Fibroblast of skin of back (primary cell): ENCODE measurements at places on chromosomes 6 and 20.
A peak's percentile ranks its signal among the peaks of the same experiment; 100 is the strongest.

GRCh38 chr6:91941838-91942237, 1355.0 kb upstream of the MAP3K7 start:
- no peak for DNase-seq

DNA sequence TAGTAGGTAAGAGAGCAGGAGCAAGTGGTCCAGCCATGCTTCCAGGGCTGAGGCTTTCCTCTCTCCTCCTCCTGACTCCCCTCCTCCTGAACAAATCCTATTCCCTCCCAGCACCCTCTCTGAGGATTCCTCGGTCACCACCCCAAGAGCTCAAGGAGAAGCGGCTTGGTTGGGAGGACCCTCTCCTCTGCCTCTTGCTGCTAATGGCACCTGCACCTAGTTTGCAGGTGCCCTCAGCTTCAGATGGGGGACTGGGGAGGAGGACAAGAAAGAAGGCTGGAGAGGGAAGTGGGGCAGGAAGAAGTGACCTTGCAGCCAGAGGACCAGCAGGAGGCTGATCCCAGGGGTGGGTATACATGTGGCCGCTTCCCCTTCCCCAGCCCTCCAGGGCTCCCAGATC, 17.5 kb downstream of the NCR2 start:
- DNase-seq: no peak

GRCh38 chr6:44771647-44772415, 384.3 kb downstream of the CDC5L start:
- DNase-seq: no peak

GRCh38 chr6:42935322-42935721, 6.0 kb downstream of the CNPY3 start:
- no peak for DNase-seq

DNA sequence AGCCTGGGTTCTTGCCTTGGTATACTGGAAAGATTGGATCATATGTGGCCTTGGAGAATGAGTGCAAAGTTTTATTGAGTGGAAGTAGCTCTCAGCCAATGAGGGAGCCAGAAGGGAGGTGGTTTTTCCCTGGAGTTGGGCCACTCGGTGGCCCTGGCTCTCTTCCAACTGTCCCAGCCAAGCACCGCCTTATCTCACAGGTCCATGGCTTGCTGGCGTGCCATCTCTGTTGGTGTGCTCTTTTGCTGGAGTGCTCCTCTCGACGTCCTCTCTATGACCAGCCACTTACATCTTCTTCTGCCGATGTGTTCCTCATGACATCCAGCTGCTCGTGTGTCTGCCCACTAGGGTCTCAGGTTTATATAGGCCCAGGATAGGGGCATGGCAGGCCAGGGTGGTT, 505.9 kb upstream of the SYNCRIP start:
- DNase-seq: no peak

GRCh38 chr20:14984768-14985622, 647.6 kb upstream of the FLRT3 start:
- DNase-seq: no peak

DNA sequence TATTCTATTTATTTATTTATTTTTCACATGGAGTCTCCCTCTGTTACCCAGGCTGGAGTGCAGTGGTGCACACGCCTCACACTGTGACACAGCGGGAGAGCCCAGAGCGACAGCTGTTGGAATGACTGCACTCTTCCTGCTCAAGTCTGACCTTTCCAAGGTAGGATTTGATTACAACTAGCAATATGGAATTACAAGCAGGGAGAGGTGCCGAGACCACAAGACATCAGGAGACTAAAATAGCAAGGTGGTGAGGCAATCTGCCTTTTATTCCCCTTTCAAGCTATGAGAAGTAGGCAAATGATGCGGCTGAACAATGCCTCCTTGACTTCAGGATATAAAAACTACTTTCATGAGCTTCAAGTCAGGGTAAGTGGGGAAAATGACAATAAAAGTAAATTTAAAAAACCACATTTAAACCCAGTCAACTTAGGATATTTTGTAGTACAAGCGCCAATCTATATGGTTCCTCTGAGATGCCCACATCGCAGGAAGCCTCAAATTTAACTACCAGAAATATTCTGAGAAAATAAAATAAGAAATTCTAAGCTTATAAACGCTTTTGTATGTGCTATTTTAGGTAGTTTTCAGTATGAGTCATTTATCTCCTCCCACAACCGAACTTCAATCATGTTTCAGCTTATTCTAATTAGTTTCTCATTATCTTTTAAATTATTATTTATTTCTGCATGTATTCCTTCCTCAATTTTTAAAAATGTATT, 146.9 kb upstream of the SGK1 start:
- DNase-seq: peak; percentile 71

- DNase-seq: peak; percentile 61
These were observed 6.0 kb upstream of the TRIM26 start for GRCh38 chr6:30219244-30219643.

DNA sequence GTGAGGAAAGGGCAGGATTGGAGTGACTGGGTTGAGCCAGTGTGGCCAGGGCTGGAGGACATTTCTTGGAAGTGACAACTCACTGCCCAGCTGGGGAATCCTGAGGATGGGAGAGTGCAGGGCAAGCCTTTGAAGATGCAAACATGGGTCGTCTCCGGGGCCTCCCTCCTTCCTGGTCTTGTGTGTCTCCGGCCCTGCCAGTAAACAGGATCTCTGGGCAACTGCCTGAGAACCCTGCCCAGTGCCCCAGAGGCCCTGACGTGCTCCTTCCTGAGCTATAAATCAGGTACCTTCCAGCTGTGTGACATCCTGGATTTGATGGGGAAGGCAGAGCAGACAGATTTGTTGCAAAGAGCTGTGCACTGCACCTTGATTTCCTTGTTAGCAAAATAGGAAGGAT, 12.9 kb upstream of the TCF15 start:
- no peak for DNase-seq

GRCh38 chr20:3670511-3670910, 7.3 kb upstream of the GFRA4 start:
- peak; percentile 34 for DNase-seq

DNA sequence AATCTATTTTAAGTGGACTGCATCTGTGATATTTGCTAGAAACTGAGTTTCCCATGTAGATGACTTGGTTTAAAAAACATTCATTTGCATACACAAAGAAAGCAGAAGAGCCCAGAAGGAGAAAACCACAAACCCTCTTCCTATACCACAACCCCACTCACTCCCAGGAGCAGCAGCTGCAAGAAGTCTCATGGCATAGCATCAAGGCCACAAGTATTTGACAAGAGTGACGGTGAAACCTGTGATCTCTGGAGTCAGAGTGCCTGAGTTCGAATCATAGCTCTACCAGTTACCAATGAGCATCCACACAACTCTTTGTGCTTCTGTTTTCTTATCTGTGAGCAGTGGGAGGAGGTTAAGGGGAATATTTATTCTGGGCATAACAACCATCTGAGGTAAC, 44.7 kb upstream of the SIRPG start:
- no peak for DNase-seq

- no peak for DNase-seq
These were observed 59.8 kb downstream of the SHPRH start for GRCh38 chr6:145904391-145904790.

DNA sequence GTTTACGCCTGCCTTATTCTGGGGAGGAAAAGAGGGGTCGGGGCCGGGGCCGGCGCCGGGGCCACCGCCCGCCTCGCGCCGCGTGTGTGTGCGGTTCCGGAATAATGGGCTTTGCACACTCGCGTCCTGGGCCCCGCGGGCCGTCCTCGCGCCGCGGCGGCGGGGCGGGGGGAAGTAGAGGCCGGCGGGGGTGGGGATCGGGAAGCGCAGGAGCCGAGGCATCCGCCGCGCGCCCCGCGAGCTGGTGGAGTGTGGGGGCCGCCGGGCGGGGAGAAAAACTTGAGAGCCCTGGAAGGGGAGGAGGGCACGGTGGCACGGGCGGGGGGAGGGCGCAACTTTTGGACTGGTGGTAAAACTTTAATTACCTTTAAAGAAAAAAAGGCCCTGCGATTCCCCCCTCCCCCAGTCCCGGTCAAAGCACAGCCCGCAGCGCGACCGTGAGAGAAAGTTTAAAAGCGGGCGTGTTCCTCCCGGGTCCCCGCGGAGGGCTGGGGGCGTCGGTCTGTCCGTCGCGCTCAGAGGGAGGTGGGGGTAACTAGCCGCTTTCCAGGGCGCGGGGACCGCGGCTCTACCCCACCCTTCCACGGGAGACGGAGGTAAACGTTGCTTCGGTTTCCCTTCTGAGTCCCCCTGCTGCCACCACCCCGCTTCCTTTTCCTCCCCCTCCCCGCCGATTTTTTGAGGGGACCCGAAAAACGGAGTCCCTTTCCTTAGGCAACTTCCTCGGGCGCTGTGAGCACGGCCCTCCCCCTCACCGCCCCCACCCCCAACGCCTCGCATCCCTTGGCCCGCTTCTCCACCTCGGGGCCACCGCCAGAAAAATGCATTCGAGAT, 1.9 kb downstream of the L3MBTL3 start:
- DNase-seq: peak; percentile 16

- no peak for DNase-seq
These were observed 57.7 kb downstream of the RBM38 start for GRCh38 chr20:57448764-57449354.

DNA sequence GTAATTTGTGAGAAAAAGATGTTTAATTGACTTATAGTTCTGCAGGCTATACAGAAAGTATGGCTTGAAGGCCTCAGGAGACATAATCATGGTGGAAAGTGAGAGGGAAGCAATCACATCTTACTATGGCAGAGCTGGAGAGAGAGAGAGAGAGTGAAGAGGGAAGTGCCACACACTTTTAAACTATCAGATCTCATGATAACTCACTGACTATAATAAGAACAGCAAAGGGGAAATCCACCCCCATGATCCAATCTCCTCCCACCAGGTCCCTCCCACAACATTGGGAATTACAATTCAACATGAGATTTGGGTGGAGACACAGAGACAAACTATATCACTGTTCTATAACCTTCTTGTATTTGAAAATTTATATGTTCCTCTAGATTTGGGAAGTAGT, 117.2 kb upstream of the BMP5 start:
- DNase-seq: no peak

DNA sequence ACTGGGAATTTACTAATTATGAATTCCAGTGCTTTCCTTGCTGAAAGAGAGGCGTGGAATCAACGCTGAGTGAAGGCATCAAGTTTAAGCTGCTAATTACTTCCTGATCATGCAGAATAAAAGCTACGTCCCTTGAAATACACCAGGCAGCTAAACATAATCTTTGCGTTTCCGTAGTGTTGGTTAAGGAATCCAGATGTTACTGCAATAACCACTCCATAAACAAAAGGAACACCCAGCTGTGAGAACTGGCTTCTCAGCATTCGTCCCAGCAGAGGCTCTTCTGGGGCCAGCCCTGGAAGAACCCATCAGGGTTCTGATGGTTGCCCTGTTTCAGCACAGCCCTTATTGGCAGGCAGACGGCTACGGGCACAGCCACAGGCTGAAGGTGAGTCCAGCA, 111.4 kb downstream of the CDH26 start:
- no peak for DNase-seq

GRCh38 chr20:48096212-48096875, 311.1 kb upstream of the SULF2 start:
- DNase-seq: no peak

DNA sequence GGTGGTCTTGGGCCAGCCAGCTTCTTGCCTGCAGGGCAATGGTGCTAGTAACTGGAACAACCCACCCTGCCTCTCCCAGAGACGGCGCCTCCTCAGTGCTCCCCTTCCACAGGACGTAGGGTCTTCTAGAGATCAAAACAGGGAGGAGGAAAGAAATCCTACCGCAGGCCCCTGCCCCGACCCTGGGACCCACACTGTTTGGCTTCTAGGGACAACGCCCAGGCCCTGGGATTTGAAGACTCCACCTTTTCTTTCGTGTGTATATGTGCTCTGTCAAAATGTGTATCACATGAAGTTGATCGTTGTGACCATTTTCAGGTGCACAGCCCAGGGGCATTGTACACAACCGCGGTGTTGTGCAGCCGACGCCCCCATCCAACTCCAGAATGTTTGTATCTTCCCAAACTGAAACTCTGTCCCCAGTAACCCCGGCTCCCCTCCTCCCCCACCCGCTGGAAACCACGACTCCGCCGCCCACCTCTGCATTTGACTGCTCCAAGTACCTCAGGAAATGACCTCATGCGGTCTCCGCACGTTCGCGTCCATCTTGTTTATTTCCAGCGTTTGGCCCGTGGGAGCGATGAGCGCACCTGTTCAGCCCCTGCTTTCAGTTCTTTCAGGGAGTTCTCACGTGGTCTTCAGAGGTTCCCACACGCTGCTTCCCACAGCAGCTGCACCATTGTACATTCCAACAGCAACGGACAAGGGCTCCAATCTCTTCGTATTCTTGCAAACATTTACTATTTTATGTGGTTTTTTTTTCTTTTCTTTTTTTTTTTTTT, 3.4 kb upstream of the BHLHE23 start:
- no peak for DNase-seq

- DNase-seq: peak; percentile 48
These were observed 92.7 kb downstream of the SASH1 start for GRCh38 chr6:148435386-148435785.

DNA sequence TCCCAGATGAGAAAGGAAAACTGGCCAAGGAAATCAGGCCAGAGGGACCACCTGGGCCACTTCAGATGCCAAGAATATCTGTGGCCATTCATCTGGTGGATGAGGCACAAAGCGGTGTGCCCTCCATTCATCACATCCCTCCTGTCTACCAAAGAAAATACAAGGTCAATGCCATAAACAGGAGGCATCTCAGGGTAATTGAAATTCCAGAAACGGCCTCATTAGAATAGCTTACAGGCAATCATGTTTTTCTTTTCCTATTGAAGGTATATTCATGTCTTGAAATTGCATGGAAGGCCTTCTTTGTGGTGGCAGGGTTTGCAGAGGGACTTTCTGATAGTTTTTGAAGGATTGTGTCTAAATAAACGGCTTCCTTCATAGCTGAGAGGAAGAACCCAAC, 578.3 kb downstream of the HAO1 start:
- DNase-seq: no peak

- DNase-seq: no peak
These were observed 44.7 kb downstream of the RSPH3 start for GRCh38 chr6:158955255-158955654.

GRCh38 chr6:16201706-16202105, 36.7 kb upstream of the GMPR start:
- DNase-seq: no peak

- peak; percentile 35 for DNase-seq
These were observed 5.4 kb upstream of the ZBTB12 start for GRCh38 chr6:31907158-31907813.

DNA sequence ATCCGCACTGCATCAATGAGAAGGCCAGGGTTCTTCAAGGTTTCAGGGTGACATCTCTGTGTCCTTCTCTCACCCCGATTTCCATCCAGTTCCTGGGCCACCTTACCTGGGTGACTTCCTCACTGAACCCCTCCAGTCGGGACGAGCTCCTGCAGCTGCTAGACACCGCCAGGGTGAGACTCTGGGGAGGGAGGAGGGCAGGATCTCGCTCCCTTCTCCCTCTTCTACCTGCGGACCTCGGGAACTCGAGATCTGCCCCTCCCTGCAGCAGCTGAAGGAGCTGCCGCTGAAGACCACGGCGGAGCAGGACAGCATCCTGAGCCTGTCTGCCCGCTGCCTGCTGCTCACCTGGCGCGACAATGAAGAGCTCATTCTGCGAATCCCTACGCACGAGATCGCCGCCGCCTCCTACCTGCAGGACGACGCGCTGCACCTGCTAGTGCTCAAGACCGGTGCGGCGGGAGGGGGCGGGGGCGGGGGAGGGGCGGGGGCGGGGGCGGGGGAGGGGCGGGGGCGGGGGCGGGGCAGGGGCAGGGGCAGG, 7.5 kb downstream of the CCM2L start:
- no peak for DNase-seq
